Mesendoderm (in vitro differentiated cells): ENCODE measurements at places on chromosomes 2 and 18.

GRCh38 chr2:136399667-136400289, 281.8 kb upstream of the CXCR4 start:
- no peak overlapping the region for H3K27ac ChIP-seq
- H3K4me1 ChIP-seq, result no peaks in the 10 kb centered on the region
- no peaks in the 10 kb centered on the region for H3K27me3 ChIP-seq
- no peaks in the 10 kb centered on the region for H3K36me3 ChIP-seq
- no peak for DNase-seq

GRCh38 chr2:144671695-144672455, 152.0 kb upstream of the ZEB2 start:
- no peaks in the 10 kb centered on the region for H3K4me1 ChIP-seq
- no peak overlapping the region for H3K27ac ChIP-seq
- DNase-seq, result no peak
- H3K27me3 ChIP-seq, result no peaks in the 10 kb centered on the region

DNA sequence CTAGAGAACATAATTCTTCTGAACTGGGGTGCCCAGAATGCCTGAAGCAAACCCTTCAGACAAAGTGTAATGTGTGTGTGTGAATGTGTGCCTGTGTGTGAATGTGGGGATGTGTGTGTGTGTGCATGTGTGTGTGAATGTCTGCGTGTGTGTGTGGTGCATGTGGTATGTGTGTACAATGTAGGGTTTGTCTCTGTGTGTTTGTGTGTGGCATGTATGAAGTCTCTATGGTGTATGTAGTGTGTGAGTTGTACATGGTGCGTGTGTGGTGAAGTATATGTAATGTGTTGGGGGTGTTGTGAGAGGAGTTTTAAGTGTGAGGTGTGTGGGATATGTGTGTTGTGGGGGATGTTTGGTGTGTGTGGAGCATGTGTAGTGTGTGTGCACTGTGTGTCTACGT, 129.3 kb upstream of the SOX11 start:
- no peak for DNase-seq
- no peak overlapping the region for H3K4me3 ChIP-seq
- H3K36me3 ChIP-seq, result no peaks in the 10 kb centered on the region

DNA sequence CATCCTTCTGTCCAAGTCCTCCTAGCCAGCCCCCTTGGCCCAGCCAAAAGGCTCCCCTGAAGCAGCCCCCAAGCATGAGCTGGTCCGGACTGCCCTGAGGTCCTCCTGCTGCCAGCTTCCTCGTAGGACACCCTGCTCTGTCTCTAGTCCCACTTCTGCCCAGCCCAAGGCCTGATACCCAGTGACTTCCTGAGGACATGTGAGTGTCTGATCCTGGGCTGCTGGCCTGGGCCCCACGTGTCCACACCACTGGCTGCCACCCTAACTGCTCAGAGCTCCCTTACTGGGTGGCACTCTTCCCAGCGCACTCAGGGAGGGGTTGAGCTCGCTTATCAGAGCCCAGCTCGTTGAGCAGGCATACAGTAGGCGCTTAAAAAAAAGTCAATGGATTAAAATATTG, 34.4 kb upstream of the PDIA6 start:
- H3K4me3 ChIP-seq, result no peak overlapping the region
- H3K36me3 ChIP-seq, result no peaks in the 10 kb centered on the region
- no peak overlapping the region for H3K27ac ChIP-seq
- H3K4me1 ChIP-seq, result peaks cover 2% of the 10 kb centered on the region

DNA sequence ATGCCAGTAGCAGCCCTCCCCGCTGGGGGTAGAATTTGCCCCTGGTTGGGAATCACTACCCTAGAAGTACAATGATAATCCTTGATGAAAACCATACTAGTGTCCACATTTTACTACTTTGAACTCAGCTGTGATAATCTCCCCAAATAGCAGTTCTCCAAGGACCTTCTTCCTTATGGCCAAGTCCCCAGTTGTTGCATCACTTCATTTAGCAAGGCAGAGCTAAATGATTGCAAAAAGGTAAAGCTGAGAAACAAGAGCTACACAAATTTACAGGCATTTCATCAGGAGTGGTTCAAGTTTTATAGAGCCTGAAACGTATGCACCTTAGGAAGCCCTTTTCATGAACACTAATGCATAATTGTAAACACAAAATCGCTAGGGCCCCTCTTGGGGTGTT, 44.9 kb upstream of the REL start:
- no peaks in the 10 kb centered on the region for H3K27me3 ChIP-seq
- no peak for DNase-seq
- H3K4me3 ChIP-seq, result no peak overlapping the region

DNA sequence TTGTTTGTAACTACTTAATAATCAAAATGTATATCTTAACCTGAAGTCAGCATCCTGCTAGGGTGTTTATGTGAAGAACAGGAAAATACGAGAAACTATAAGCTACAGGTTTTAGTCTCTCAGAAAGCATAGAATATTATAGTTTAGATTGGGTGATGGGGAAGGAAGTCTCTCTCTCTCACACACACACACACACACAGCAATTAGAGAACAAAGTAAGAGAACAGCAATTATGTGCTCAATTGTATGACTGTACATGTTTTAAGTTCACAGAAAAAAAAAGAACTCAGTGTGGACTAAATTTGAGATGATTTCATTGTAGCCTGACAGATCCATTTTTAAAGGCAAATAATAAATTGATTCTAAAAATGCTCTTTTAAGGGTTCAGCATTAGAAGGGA, 94.3 kb upstream of the ZNF516 start:
- H3K4me1 ChIP-seq, result no peaks in the 10 kb centered on the region
- no peak for DNase-seq
- no peaks in the 10 kb centered on the region for H3K36me3 ChIP-seq
- H3K27me3 ChIP-seq, result no peaks in the 10 kb centered on the region
- no peak overlapping the region for H3K4me3 ChIP-seq

DNA sequence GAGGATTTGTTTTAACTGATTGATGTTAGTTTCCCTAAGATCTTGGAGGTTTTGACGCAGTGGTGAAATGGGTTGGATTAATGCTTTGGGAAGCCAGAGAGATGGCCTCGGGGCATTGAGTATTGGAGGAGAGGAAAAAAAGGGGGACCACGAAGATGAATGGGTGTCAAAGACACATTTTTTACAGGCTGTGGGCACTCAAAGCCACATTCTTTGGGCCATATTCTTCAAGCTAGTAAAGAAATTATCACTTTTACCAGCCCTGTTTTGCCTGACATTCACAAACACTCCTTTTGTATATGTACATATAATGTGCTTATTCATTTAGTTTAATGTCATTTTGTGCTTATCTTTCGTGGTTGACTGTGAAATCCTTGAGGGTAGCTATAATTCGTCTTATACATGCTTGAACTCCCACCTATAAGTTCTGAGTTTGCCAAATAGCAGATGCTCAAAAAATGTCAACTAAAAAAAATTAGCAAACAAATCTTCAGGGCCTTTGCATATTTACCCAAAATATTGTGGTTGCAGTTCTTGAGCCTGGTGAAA, 146.3 kb downstream of the ARL6IP6 start:
- H3K27ac ChIP-seq, result no peak overlapping the region
- no peaks in the 10 kb centered on the region for H3K27me3 ChIP-seq
- H3K4me1 ChIP-seq, result no peaks in the 10 kb centered on the region
- no peak overlapping the region for H3K4me3 ChIP-seq
- H3K36me3 ChIP-seq, result no peaks in the 10 kb centered on the region
- no peak for DNase-seq

- no peak overlapping the region for H3K4me3 ChIP-seq
- H3K27me3 ChIP-seq, result no peaks in the 10 kb centered on the region
- peak; percentile 54 for DNase-seq
- peaks cover 9% of the 10 kb centered on the region for H3K4me1 ChIP-seq
- H3K27ac ChIP-seq, result no peak overlapping the region
These were observed 26.3 kb downstream of the ATP8B1 start for GRCh38 chr18:57776767-57777166.

DNA sequence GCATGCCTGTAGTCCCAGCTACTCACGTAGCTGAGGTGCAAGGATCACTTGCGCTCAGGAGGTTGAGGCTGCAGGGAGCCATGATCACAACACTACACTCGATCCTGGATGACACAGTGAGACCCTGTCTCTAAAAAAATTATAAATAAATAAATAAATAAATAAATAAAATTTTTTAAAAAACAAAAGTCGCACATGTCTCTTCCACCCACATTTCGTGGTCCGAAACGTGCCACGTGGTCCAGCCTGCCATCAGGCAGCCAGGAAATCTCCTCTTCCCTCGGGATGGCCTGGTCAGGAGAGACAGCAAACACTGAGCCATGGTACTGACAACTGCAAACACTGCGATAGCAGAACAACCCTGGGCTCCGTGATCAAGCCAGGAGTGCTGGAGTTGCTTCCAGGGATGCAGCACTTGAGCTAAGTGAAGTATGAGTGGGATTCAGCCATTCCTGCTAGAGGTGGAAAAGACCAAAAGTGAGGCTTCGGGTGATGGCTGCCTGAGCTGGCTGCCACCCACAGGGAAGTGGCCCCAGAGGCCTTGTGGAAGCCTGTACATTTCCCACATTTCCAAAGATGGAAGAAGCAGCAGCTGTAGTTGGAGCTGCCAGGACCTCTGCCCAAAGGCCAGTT, 193.1 kb downstream of the SMAD2 start:
- H3K36me3 ChIP-seq, result no peaks in the 10 kb centered on the region
- no peaks in the 10 kb centered on the region for H3K4me1 ChIP-seq
- no peaks in the 10 kb centered on the region for H3K27me3 ChIP-seq

DNA sequence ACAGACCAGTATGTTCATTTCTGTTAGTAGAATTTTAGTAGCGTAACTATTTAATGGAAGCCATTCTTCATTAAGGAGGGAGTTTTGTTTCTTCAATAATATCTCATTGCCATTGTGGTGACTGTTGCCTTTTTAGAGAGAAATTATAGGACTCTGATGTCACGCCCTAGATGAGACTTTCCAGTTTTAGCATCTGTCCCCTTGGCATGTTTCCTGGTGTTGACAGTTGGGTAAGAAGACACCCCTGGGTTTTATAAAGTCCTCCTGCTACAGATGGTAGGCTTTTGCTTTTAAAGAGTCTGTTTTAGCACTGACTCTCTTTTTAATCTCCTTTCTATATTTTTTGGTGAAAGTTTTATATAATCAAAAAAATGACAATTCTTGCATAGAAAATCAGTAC, 41.9 kb downstream of the KCNJ3 start:
- no peaks in the 10 kb centered on the region for H3K36me3 ChIP-seq
- H3K27me3 ChIP-seq, result no peaks in the 10 kb centered on the region
- no peak overlapping the region for H3K4me3 ChIP-seq
- H3K4me1 ChIP-seq, result no peaks in the 10 kb centered on the region
- no peak for DNase-seq
- no peak overlapping the region for H3K27ac ChIP-seq

DNA sequence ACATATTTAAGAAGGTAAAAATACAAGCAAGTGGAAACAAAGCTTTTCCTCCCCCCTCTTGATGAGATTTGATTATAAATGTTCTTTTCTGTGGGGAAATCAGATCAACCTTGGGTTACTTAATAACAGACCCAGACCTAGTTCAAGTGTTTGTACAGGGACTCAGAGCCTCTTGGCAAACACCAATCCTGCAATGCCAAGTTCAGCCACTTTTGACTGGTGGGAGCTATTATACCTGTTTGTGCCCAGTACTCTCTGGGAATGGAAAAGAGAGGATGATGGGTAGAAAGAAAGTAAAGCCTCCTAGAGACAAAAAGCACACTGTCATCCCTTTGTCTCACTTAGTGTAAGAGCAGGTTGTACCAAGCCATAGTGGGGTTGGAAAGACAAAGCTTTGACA, 63.8 kb upstream of the EPHA4 start:
- H3K4me1 ChIP-seq, result no peaks in the 10 kb centered on the region
- H3K27ac ChIP-seq, result no peak overlapping the region
- H3K4me3 ChIP-seq, result no peak overlapping the region
- no peaks in the 10 kb centered on the region for H3K36me3 ChIP-seq

DNA sequence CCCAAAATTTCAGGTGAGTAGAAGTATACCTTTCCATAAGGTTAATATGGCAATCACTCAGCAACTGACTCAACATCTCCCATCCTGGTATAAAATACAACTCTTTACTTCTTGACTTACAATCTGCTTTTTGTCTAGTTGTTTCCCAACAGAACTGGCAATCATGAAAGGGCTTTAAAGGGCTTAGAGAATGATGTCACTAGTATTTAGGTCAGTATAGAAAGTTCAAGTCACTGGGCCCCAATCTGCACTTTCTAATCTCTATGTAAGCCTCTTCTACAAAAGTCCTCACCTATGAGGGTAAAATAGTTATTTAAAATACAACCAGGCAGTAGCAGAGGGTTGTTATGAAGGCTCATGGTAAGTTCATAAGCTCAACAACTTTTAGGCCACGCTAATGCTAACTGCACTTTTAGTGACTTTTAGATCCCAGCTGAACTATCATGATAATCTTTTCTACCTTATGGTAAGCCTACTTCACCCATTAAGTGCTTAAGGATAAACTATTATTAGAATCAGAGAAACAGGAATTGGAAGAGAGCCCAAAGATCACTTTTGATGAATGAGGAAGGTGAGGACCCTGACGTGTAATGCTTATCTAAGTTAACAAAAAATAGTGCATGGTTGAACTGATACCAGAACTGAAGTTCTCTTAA, 79.6 kb downstream of the GORASP2 start:
- H3K4me1 ChIP-seq, result peaks cover 6% of the 10 kb centered on the region
- no peak for DNase-seq
- H3K36me3 ChIP-seq, result peaks cover 4% of the 10 kb centered on the region
- no peak overlapping the region for H3K4me3 ChIP-seq

GRCh38 chr2:227491386-227491785, 19.4 kb downstream of the AGFG1 start:
- H3K4me1 ChIP-seq, result no peaks in the 10 kb centered on the region
- no peak overlapping the region for H3K27ac ChIP-seq
- no peak overlapping the region for H3K4me3 ChIP-seq
- no peaks in the 10 kb centered on the region for H3K36me3 ChIP-seq
- no peak for DNase-seq

- DNase-seq, result peak; percentile 17
- H3K4me1 ChIP-seq, result peaks cover 8% of the 10 kb centered on the region
- H3K36me3 ChIP-seq, result peaks cover 4% of the 10 kb centered on the region
- H3K27me3 ChIP-seq, result no peaks in the 10 kb centered on the region
These were observed 162.2 kb downstream of the PKP4 start for GRCh38 chr2:158618891-158619490.

GRCh38 chr2:210443527-210443926, 33.0 kb downstream of the LANCL1 start:
- no peak overlapping the region for H3K27ac ChIP-seq
- H3K4me1 ChIP-seq, result no peaks in the 10 kb centered on the region
- no peak overlapping the region for H3K4me3 ChIP-seq
- DNase-seq, result no peak

- no peaks in the 10 kb centered on the region for H3K27me3 ChIP-seq
- peaks cover 3% of the 10 kb centered on the region for H3K4me1 ChIP-seq
- H3K27ac ChIP-seq, result no peak overlapping the region
- DNase-seq, result no peak
- H3K4me3 ChIP-seq, result no peak overlapping the region
These were observed 142.9 kb upstream of the SMAD2 start for GRCh38 chr18:48073211-48073930.

DNA sequence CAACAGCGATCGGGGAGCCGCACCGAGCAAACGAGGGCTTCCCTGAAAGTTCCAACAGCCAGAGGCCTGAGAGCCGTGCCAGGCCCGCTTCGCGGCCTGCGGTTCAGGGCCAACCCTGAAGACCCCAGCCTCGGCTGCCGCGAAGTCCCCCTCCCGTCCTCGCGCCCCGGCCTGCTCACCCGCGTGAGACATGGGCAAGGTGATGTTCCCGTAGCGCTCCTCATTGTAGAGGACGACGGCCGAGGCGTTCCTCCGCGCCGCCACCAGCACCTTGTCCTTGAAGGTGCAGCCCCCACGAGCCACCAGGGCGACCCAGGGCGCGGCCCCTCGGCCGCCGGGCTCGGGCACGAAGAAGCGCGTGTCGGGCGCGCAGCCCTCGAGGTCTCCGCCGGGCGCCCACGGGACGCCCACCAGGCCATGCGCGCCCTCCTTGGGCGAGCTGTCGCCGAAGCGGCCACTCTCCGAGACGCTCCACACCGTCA, 510 bp downstream of the RNF149 start:
- DNase-seq, result peak; percentile 45
- no peaks in the 10 kb centered on the region for H3K27me3 ChIP-seq
- no peaks in the 10 kb centered on the region for H3K36me3 ChIP-seq
- H3K4me1 ChIP-seq, result peaks cover 4% of the 10 kb centered on the region
- H3K27ac ChIP-seq, result no peak overlapping the region
